ENCODE measurements at places on chromosomes 5 and 9. TPM values are rescaled to one million over a fixed set of nuclear protein-coding genes. Genes with fewer than 3 reads are reported as not detected.

The SAPCD2 gene
- 13.6 TPM for total RNA-seq

The HTR4 gene
- not detected for total RNA-seq

The PKN3 gene
- 22.7 TPM for total RNA-seq

The SPAAR gene
- 5.8 TPM for total RNA-seq

The FGFR4 gene
- 3.6 TPM for total RNA-seq

The NUTM2F gene
- total RNA-seq, result not detected
